ENCODE measurements at places on chromosomes 6 and 20. TPM values are rescaled to one million over a fixed set of nuclear protein-coding genes. Genes with fewer than 3 reads are reported as not detected.

GRCh38 chr20:36491901-36492617 lies 49.3 kb upstream of the MYL9 start:
- peak; percentile 51 for DNase-seq

- no peak for DNase-seq
These were observed 5.3 kb downstream of the FOXA2 start for GRCh38 chr20:22579119-22579427.

- DNase-seq, result no peak
These were observed 49.9 kb downstream of the TULP4 start for GRCh38 chr6:158361961-158362669.

DNA sequence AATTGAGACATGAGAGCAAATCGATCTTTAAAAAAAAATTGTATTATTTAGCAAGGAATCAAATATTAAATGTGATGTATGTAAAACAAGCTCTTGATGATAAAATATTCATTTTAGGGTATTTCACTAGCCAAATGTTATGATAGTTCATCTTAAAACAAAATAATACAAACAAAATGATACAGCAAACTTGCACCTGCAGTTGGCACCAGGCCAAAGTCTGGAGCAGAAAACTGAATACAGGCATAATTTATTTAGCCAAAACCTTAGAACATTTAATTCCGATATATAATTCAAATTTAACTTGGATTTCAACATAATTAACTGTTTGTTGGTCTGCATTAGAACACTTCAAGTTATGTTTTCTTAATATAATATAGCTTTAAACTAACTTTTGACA lies 60.9 kb downstream of the EPHA7 start:
- no peak for DNase-seq

DNA sequence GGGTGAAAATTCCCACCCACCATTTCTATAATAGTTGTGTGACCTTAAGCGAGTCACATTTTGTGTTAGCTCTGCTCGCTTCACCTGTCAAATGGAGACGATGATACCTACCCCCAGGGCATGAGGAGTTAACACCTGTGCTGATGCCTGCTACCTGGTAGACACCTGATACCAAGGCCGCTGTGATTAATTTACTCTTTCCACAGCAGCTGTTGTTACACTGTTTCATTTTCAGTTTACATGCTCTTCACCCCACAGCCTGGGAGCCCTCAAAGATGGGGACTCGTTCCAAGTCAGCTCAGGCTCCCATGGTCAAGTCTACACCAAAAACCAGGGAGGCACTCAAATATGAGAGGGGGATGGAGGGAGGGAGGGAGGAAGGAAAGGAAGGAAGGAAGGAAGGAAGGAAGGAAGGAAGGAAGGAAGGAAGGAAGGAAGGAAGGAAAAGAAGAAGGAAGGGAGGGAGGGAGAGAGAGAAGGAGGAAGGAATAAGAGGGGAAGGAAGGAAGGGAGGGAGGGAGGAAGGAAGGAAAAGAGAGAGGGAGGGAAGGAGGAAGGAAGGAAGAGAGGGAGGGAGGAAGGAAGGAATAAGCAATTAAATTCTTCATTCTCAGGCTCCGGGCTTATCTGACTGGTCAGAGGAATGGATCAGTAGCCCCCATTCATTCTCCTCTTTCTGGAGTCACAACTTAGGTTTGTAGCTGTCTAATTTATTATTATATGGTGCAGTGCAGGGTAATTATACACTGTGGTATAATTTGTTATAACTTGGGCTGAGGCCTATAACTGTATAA lies 40.9 kb downstream of the PDYN start:
- peak; percentile 53 for DNase-seq

GRCh38 chr6:142702501-142703460 lies 242.2 kb downstream of the HIVEP2 start:
- DNase-seq, result no peak

Gene SPTLC3
- not detected for total RNA-seq

Gene POM121L2
- total RNA-seq, result not detected

- DNase-seq, result peak; percentile 55
These were observed 131.0 kb downstream of the TSHZ2 start for GRCh38 chr20:53103124-53103523.

Gene UNC5CL
- 0.63 TPM for total RNA-seq

Gene NRN1
- 24.8 TPM for total RNA-seq

- peak; percentile 31 for DNase-seq
These were observed 140.2 kb upstream of the CARMIL1 start for GRCh38 chr6:25138934-25139415.

Gene BPIFB2
- total RNA-seq, result not detected

DNA sequence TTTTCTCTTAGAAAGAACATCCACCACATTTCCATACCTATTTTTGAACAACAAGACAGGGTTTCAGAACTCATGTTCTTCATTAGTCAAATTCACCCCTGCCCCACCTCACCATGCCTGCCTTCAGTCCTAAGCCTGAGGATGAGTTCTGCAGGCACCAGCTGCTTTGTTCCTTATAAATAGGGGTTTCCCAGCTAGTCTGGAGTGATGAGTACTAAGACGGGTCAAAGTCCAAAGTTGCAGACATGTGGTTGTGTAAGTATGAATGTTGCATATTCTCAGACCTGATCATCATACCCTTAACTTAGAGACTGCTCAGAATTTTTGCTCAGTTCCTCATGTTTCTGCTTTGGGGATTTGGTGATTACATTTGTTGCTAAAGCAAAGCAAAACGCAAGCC lies 257.7 kb upstream of the CDYL start:
- no peak for DNase-seq

GRCh38 chr6:36230371-36230770 lies 33.8 kb downstream of the BRPF3 start:
- DNase-seq, result no peak

Data from OCI-LY7 (cell line).